ENCODE measurements at places on chromosomes 16 and 17. TPM values are rescaled to one million over a fixed set of nuclear protein-coding genes. Genes with fewer than 3 reads are reported as not detected.

The FBXL19 gene
- total RNA-seq = 43.2 TPM

The ICAM2 gene
- 3.6 TPM for total RNA-seq

The ARHGAP23 gene
- 140 TPM for total RNA-seq

The PYDC1 gene
- not detected for total RNA-seq

The CD300LB gene
- total RNA-seq = not detected

The TMEM114 gene
- total RNA-seq = not detected

The PSMD11 gene
- 167 TPM for total RNA-seq

The MYL11 gene
- not detected for total RNA-seq

The SAMD14 gene
- total RNA-seq = not detected

The TPSG1 gene
- total RNA-seq = not detected

DNA sequence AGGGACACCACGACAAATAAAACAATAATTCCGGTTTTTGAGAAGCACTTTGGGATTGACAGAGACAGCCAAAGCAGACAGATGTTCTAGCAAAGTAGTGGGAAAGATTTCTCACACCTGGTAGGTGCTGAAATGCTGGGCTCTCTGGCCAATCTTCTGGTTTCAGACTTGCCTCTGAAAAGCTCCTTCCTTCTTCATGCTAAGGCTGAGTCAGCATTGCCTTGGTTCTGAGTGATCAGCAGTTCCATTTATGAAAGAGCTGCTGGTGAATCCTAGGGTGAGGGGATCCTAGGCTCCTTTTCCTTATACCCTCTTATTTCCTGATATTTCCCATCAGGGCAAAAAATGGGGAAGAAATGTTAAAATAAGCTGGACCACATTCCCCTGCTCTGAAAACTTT, 268.7 kb upstream of the SALL1 start:
- no peak overlapping the region for H3K27ac ChIP-seq
- no peak for DNase-seq
- no peak overlapping the region for H3K4me3 ChIP-seq
- H3K36me3 ChIP-seq = no peaks in the 10 kb centered on the region
- peaks cover 14% of the 10 kb centered on the region for H3K4me1 ChIP-seq
- H3K27me3 ChIP-seq = no peaks in the 10 kb centered on the region

GRCh38 chr17:57761887-57762286, 16.8 kb upstream of the CCDC182 start:
- H3K27me3 ChIP-seq = peaks cover 49% of the 10 kb centered on the region
- DNase-seq = no peak
- no peak overlapping the region for H3K27ac ChIP-seq

DNA sequence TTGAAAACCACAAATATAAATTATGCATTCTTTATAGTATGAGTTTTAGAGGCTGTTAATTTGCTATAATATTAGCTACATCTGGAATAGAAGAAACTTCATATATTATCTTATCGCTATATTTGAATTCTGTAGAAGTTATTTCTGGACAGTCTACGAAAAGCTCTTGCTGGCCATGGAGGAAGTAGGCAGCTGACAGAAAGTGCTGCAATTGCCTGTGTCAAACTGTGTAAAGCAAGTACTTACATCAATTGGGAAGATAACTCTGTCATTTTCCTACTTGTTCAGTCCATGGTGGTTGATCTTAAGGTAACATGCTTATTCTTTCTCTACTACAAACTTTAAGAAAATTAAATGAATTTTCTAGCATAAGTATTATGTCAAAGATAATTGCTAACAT, 96.8 kb downstream of the OMG start:
- no peaks in the 10 kb centered on the region for H3K27me3 ChIP-seq
- H3K27ac ChIP-seq = no peak overlapping the region
- no peak for DNase-seq
- H3K36me3 ChIP-seq = no peaks in the 10 kb centered on the region
- no peak overlapping the region for H3K4me3 ChIP-seq

GRCh38 chr16:85653290-85653891, 35.4 kb downstream of the GINS2 start:
- DNase-seq = no peak
- no peaks in the 10 kb centered on the region for H3K27me3 ChIP-seq

GRCh38 chr17:79306424-79307318, 232.0 kb downstream of the ENGASE start:
- H3K27me3 ChIP-seq = peaks cover 99% of the 10 kb centered on the region
- H3K27ac ChIP-seq = no peak overlapping the region
- no peak overlapping the region for H3K4me3 ChIP-seq
- H3K36me3 ChIP-seq = no peaks in the 10 kb centered on the region
- DNase-seq = no peak

- no peak for DNase-seq
- H3K27ac ChIP-seq = no peak overlapping the region
- no peak overlapping the region for H3K4me3 ChIP-seq
- H3K36me3 ChIP-seq = no peaks in the 10 kb centered on the region
- H3K27me3 ChIP-seq = peaks cover 35% of the 10 kb centered on the region
- H3K4me1 ChIP-seq = peaks cover 9% of the 10 kb centered on the region
Observed at GRCh38 chr17:43655693-43656255, 5.9 kb downstream of the MEOX1 start.

DNA sequence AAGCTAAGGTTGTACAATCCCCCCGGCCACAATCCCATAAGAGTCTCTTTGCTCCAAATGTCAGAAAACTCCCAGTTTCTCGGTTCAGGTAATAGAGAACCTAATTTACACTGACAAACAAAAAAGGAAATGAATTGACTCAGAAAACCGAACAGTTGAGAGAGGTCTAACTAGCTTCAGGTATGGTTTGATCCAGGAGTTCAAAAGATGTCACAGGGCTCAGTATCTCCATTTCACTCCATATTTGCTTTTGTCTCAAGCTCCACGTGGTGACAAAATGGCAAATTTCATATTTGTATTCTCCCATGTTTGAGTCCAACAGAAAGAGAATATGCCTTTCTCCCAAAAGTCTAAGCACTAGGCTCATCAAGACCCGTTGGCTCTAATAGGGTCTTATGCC, 117.4 kb downstream of the AXIN2 start:
- no peak overlapping the region for H3K4me3 ChIP-seq
- no peaks in the 10 kb centered on the region for H3K4me1 ChIP-seq
- H3K27me3 ChIP-seq = peaks cover 61% of the 10 kb centered on the region
- no peaks in the 10 kb centered on the region for H3K36me3 ChIP-seq
- no peak overlapping the region for H3K27ac ChIP-seq
- no peak for DNase-seq

GRCh38 chr17:39904990-39905288, 13.5 kb downstream of the GSDMB start:
- H3K27me3 ChIP-seq = no peaks in the 10 kb centered on the region
- H3K36me3 ChIP-seq = peaks cover 4% of the 10 kb centered on the region
- no peak overlapping the region for H3K4me3 ChIP-seq
- no peaks in the 10 kb centered on the region for H3K4me1 ChIP-seq
- no peak overlapping the region for H3K27ac ChIP-seq

DNA sequence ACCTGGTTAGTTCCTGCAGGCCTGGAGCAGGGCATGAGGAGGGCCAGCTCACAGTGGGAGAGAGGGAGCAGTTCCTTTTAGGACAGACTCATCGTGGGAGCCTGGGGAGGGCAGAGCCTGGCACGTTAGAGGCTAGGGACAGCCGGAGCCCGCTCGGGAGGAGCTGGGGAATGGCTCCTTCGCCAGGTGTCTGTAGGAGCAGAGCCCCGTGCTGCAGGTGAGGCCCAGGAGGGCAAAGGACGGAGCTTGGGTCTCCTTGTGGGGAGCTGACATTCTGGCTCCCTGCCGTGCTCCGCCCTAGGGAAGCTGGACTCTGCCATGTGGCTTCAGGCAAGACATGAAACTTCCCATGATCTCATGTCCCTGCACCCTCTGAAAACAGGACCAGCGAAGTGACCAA, 18.7 kb upstream of the MTSS2 start:
- H3K36me3 ChIP-seq = peaks cover 18% of the 10 kb centered on the region
- H3K27ac ChIP-seq = no peak overlapping the region
- H3K27me3 ChIP-seq = no peaks in the 10 kb centered on the region
- no peak for DNase-seq

GRCh38 chr17:37490022-37490587, 414 bp downstream of the DUSP14 start:
- H3K4me3 ChIP-seq = peak overlapping the region; percentile 79
- H3K27me3 ChIP-seq = no peaks in the 10 kb centered on the region
- peaks cover 36% of the 10 kb centered on the region for H3K36me3 ChIP-seq
- H3K4me1 ChIP-seq = peaks cover 55% of the 10 kb centered on the region

DNA sequence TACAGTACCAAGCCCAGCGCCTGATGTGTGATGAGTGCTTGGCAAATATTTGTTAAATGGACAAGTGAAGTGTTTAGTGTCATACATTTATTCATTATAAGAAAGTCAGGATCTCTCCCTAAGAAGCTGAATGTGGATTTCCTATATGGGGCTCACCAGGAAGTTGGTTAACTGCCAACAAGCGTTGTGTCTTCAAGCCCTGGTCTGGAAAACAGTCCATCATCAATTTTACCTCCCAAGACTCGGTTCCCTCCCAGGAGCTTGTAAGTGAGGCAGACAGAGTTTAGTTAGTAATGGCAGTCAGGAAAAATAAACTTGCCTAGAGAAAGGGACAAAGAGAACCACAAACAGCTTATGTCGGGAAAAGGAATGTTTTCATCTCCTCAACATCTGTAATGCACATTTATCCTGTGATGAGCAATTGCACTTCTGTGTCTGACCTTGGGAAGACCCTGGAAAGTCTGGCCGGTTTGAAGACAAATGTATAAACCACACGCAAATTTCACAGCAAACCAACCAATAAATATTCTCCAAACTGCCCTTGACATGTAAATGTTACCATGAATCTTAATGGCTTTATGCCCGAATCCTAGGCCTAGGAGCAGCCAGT, 28.3 kb downstream of the C16orf95 start:
- peaks cover 15% of the 10 kb centered on the region for H3K27me3 ChIP-seq
- no peaks in the 10 kb centered on the region for H3K4me1 ChIP-seq
- H3K27ac ChIP-seq = no peak overlapping the region
- no peak overlapping the region for H3K4me3 ChIP-seq
- DNase-seq = no peak
- H3K36me3 ChIP-seq = no peaks in the 10 kb centered on the region

DNA sequence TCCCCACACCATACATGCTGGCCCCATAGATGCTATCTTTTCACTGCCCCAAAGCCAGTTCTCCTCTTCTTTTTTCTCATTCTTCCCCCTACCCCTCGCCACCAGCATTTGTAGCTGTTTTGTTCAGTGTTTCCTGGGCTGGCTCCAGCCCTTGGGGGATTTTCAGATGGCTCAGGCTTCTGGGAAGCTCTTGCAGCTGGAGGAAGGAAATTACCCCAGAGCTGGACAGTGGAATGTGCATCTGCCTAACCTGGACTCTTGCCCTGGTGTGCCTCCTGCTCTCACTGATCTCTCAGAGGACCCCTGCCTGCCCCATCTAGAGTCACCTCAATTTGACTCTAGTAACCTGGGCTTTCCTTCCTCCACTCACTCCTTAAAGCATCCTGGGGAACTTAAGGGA, 82.8 kb downstream of the MYH13 start:
- no peaks in the 10 kb centered on the region for H3K36me3 ChIP-seq
- H3K27me3 ChIP-seq = no peaks in the 10 kb centered on the region
- DNase-seq = no peak
- no peak overlapping the region for H3K27ac ChIP-seq

DNA sequence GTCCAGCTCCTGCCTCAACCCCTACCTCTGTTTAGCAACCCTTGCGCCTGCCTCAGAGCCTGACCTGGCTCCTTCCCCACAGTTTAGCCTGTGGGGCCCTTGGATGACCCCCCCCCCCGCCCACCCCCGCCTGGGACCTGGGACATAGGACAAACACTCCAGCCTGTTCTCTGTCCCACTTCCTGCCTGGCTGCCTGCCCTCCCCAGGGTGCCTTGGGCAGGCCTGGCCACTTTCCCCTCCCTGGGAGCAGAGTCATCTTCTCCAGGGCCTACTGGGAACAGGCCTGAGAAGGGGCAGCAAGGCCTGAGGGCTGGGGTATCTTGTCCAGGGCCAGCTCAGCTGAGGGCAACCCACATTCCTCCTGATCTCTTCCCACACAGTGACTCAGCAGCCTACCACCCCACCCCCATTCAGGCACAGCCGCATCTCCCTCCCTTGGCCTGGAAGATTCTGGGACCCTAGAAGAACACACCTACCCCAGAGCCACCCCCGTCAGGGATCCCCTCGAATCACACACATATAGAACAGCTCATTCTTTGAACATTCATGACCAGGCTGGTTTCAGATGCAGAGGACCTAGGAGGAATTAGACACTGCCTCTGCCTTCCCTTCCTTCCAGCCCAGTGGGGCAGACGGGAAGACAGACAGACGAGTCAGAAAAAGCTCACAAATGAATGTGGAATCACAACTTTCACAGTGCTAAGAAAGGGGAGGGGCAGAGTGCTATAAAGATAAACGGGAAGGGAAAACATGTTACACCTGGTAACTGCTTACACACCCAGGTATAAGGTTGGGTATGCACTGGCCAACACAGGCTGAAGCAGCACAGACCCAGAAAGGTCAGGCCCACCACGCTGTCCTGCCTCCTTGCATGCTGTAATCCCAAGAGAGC, 6.0 kb downstream of the FHOD1 start:
- H3K36me3 ChIP-seq = peaks cover 44% of the 10 kb centered on the region
- H3K27ac ChIP-seq = peak overlapping the region; percentile 19
- DNase-seq = peak; percentile 43
- no peaks in the 10 kb centered on the region for H3K27me3 ChIP-seq
- H3K4me1 ChIP-seq = peaks cover 37% of the 10 kb centered on the region

DNA sequence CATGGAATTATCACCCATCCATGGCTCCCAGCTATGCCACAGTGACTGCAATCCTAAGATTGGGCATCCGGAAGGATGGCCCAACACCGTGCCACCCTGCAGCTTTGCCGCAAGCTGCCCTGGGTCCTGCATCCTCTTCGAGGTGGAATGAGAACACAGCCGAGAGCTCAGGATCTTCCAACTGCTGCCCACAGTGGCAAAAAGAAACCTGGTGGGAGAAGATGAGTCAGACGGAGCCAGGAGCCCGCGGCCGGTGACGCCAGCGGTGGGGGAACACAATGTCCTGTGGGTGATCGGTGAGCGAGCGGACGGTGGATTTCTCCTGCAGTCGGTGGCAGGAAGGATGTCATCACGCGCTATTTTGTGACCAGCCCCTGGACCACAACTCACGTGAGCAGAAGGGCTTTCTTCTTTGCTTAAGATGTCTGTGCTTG, 20.1 kb downstream of the CD7 start:
- H3K27ac ChIP-seq = peak overlapping the region; percentile 85
- DNase-seq = peak; percentile 57
- peak overlapping the region; percentile 74 for H3K4me3 ChIP-seq
- H3K27me3 ChIP-seq = no peaks in the 10 kb centered on the region

GRCh38 chr17:33049781-33050414, 58.3 kb downstream of the SPACA3 start:
- DNase-seq = peak; percentile 63
- no peak overlapping the region for H3K27ac ChIP-seq

Measured in Calu3 (cell line).